CD8-positive, alpha-beta memory T cell (primary cell): ENCODE measurements at places on chromosomes 16 and 17.

DNA sequence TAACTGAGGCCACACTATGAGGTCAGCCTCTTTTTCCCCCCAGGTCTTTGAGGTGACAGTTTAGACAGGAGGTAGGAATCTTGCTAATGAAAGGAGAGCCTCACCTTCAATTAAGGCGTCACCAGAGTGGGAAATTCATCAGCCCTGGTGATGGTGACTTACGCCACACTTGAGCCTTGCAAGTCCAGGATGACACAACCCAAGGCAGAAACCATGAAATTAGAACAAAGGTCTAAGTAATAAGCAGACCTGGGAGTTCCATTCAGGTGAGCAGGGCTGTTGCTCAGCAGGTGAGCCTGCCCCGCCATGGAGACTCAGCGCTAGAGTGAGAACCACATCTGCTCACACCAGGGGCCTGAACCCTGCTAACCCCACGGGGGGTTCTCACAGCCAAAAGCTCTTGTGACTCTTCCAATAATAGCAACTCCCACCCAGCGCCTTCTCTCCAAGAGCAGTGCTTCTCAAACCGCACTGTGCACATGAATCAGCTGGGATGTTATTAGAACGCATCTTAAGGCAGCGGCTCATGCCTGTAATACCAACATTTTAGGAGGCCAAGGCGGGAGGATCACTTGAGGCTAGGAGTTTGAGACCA, 28.7 kb upstream of the KIFC3 start:
- DNase-seq, result no peak

- no peak for DNase-seq
Observed at GRCh38 chr17:77528516-77529327, 388.0 kb downstream of the SEC14L1 start.

- no peak for DNase-seq
Observed at GRCh38 chr16:84255050-84255810, 15.4 kb upstream of the KCNG4 start.

- no peak for DNase-seq
Observed at GRCh38 chr16:86335266-86336172, 174.8 kb upstream of the FOXF1 start.

DNA sequence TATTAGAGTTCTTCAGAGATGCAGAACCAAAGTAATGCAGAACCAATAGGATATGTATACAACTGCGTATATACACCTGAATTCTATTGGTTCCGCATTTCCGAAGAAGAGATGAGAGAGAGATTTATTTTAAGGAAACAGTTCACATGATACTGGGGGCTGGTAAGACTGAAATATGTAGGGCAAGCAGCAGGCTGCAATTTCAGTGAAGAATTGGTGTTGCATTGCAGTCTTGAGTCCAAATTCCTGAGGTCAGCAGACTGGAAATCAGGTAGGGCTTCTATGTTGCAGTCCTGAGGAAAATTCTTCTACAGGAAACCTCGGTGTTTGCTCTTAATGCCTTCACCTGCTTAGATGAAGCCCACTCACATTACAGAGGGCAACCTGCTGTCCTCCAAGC, 128.2 kb upstream of the MED13 start:
- no peak for DNase-seq
